ENCODE measurements at places on chromosomes 13 and 19.

DNA sequence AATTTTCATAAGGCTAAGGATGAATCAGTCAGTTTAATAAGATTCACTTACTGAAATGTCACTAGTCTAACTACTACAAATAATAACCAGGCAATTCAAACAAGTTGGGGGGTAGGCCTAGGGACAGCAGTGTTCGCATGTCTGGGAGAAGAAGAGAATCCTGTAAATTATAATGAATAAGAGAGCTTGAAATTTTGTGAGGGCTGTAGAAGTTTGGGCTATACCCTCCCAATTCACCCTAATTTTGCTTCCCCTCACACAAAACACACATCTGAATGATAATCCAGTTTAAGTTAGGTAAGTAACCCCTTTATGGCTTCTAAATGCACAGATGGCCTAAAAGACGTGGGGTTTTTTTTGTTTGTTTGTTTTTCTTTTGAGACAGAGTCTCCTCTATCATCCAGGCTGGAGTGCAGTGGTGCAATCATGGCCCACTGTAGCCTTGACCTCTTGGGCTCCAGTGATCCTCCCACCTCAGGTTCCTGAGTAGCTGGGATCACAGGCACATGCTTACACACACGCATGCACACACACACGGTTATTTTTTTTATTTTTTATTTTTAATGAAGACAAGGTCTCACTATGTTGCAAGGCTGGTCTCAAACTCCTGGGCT, 69.9 kb downstream of the TBC1D4 start:
- DNase-seq, result no peak

- no peak for DNase-seq
Measured at GRCh38 chr19:48113190-48113917, 2.7 kb upstream of the PLA2G4C start.

- no peak for DNase-seq
Measured at GRCh38 chr13:107035778-107036177, 467.8 kb upstream of the ARGLU1 start.

DNA sequence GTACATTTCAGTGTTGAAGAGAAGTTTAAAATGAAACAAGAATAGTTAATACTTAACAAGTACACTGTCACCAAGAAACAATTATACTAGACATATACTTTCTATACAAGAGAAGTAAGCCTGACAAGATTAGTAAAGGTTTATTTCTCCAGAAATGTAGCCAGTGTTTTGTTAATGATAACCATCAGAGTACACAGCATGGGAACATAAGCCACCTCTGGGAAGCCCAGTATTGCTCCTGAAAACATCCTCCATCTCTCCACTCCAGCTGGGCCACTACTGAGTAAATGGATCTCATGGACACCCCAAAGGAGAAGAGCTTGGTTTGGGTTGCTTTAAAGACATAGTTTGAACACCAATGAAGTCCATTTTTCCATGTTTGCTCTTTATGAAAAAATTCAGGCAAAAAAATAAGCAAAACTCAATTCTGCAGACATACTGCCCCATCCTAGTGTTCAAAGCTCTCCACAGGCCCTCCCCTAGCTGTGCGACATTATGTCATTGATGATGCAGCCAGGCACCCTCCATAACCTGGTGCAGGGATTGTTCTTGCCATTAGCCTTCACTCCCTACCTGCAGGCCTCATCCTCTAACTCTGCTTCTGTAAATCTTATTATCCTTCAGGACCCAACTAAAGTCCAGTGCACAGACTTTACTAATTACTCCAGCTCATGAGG, 61.9 kb downstream of the LHFPL6 start:
- no peak for DNase-seq

DNA sequence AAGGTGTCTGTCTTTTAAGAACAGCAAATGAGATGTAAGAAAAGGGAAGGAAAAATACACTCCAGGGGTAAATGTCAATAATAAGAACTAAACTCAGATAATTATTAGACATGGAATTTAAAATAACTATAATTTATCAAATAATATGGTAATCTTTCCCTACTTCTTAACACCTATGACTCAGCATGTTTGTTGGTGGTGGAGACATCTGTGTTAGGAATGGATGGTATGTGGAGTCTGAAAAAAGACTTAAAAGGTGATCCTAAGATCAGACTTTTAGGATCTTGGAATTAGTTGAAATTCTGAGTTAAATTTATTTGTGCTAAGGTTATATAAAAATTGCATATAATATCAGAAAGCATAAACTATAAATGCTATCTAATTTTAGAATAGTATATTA, 915.1 kb downstream of the SLITRK5 start:
- DNase-seq, result no peak

- no peak for DNase-seq
Measured at GRCh38 chr13:93789058-93789457, 562.5 kb downstream of the GPC6 start.

- no peak for DNase-seq
Measured at GRCh38 chr13:48603375-48603774, 50.4 kb upstream of the CYSLTR2 start.

DNA sequence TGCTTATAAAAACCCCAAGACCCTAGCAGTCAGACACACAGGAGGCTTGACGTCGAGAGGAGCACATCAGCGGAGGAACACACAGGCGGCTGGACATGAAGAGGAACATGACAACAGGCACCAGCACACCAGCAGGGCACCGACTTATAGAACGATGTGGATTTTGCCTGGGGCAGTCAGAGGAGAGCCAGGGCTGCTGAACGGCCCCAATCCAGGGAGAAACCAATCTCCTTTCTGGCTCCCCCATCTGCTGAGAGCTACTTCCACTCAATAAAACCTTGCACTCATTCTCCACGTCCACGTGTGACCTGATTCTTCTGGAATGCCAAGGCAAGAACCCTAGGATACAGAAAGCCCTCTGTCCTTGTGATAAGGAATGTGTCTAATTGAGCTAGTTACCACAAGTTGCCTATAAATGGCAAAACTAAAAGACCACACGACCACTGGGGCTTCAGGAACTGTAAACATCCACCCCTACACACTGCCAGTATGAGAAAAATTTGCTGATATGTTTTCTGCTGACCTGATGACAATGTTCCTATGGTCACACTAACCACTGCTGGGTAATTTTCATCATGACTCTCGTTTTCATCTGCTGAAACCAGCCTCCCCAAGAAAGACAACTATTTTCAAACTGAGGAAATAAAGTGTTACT, 35.8 kb upstream of the CEACAM21 start:
- DNase-seq, result no peak

- no peak for DNase-seq
Measured at GRCh38 chr13:107866941-107867623, 348.3 kb downstream of the LIG4 start.

- DNase-seq, result no peak
Measured at GRCh38 chr19:49110567-49110966, 3.6 kb upstream of the LIN7B start.

DNA sequence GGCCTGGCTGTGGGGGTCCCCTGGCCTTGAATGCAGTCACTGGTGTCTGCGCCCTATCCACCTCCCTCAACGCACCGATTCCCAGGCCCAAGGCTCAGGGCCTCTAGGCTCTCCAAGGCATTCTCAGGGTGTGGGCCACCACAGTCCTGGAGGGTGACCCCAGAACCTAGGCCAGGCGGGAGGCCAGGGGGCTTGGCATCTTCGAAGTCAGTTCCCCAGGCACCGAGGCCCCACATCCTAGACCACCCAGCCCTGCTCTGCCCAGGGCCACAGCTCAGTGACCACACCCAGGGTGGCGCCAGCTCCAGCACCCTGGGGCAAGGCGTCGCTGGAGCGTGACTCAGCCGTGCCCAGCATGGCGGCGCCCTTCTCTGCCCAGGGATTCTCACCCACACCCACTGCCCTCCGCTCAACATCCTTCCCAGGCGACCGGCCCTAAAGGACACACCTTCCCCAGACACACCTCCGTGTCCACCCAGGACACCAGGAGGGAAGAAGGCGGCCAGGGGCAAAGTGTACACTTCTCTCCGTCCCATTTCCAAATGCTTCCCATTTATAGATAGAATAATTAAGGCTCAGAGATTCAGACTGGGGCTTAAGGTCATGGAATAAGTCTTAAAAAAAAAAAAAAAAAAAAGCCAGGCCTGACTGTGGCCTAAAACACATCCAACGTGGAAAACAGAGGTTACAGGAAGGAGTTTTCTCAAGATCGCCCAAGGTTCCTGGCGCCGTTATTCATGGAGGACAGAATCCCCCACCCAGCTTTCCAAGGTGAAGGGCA, 36.4 kb upstream of the NANOS3 start:
- DNase-seq, result no peak

Measured in activated T-helper 2 cell treated with anti-CD3 and anti-CD28 coated beads, Interferon-gamma antibody, Interleukin-2, Interleukin-4, amounts not matched to agents 10 μg/mL and 5 μg/mL and 100 μg/mL, durations not matched to agents 14 hours and 24 hours and 36 hours (primary cell).